ENCODE measurements at places on chromosomes 6 and 20. TPM values are rescaled to one million over a fixed set of nuclear protein-coding genes. Genes with fewer than 3 reads are reported as not detected.

DNA sequence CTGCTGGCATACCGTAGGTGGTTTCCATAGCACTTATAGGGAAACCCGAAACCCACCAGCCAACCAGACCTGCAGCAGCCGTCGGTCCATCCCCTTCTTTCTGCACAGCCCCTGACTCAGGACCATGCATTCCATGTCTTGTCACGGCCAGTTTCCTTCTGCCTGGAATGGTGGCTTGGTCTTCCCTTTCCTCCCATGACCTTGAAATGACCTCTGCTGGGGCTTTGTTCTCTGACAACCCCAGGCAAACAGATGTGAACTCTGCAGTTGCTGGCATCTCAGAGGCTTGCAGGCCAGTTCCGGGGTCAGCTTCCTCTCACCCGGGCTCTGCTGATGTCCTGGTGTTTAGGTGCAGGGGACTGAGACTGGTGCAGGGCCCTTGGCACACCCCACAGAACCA is 250.8 kb downstream of the SMOC2 start:
- no peak for DNase-seq

GRCh38 chr20:63178446-63178820 is 37.5 kb downstream of the YTHDF1 start:
- DNase-seq, result no peak

GRCh38 chr6:137416376-137417109 is 77.7 kb downstream of the OLIG3 start:
- DNase-seq, result peak; percentile 4

Gene ARFGEF3
- under 0.01 TPM for total RNA-seq
